Stomach (tissue), 19 donors: ENCODE measurements at places on chromosomes 5 and 9. TPM values are rescaled to one million over a fixed set of nuclear protein-coding genes. Genes with fewer than 3 reads are reported as not detected.

- DNase-seq = no peak
Measured at GRCh38 chr5:65647941-65648340, 23.1 kb downstream of the SHLD3 start.

DNA sequence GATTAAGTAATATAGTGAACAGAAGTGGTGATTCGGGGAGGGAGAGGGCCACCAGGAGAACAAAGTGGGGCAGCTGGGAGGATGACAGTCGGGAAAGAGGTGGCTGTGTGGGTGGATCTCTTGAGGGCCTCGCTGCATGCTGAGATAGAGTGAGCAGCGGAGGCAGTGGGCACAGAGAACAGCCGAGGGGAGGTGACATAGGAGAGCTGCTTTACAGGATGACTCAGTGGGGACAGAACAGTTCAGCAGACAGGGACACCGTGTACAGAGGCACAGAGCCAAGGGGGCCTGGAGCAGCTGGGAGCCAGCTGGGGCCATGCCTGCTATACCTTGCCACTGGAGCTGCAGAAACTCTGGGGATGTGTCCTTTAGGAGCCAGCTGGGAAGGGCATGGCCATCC, 273.9 kb downstream of the GADD45G start:
- peak; percentile 48 for DNase-seq

C7 gene
- 195 TPM for total RNA-seq

DNA sequence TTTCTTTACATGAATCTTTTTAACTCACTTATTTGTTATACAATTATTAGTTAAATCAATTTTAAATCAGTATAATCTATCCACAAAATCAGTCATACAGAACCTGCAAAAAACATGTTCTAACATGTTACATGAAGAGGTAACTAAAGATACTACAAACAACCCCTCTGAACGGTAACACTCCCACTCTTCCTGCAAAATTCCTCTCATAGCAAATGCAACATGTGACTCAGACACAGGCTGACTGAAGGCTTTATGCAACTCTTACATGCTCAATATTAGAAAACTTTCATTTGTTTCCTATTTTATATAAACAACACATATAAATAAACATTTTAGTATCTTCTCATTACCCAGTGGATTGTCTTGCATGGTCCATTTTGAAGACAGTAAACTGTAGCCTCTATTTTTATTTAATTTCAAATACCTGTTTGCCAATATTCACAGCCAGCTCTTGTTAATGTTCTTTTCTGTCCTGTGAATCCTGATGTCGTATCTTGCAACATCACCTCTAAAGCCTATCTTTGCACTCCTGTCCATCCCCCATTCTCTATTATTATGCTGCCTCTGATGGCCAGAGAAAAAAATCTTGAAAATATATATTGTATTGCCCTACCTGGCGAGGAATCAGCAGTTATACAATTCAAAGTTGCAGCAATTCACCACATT, 100.5 kb upstream of the CCDC152 start:
- no peak for DNase-seq

CLTA gene
- total RNA-seq = 890 TPM

- DNase-seq = no peak
Measured at GRCh38 chr9:126157826-126158587, 168.6 kb upstream of the MVB12B start.

GRCh38 chr5:143031781-143032580, 261.8 kb downstream of the ARHGAP26 start:
- no peak for DNase-seq

DNA sequence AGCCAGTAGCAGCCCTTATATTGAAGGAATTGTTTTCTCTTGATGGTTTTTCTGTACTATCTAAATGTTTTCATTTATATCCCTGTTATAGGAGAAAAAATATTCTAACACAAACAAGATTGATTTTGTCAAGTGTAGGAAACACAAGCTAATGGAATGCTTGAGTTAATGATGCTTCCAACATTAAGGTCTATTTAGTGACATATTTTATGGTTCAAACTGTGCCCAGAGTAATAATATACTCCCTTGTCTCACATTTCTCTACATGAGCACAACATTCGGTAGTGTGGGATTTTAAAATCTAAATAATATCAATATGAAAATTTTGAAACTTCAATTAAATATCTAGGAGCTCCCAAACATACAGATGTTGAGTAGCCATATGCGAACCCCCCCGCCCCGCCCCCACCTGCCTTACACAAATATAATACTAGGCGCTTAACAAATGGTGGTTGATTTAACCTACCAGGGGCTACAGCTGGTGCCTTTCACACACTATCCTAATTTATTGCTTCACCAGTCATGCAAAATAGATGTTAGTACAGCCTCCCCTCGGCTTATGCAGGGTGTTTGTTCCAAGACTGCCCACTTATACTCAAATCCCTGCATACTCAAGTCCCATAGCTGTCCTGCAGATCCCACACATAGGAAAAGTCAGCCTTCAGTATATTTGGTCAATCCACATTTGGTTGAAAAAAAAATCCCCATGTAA, 124.1 kb upstream of the ACO1 start:
- no peak for DNase-seq

GRCh38 chr9:61674465-61674864, 484.6 kb downstream of the SPATA31A7 start:
- no peak for DNase-seq

AOPEP gene
- total RNA-seq = 153 TPM

DNA sequence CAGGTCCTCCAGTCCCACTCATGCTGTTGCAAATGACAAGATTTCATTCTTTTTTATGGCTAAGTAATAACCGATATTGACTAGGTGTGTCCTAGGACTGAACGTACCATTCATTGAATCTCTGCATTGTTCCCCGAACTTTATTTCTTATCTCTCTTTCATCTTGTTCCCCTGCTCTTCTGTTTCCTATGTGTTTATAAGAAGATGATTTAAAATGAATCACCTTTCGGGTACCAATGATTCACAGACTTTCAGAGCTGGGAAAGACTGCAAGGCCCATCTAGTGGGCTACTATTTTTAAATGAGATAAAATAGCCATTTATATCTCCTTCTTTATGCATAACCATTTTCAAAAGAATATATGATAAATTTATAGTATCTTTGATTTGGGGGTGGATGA, 133.0 kb downstream of the CDH18 start:
- no peak for DNase-seq

DNA sequence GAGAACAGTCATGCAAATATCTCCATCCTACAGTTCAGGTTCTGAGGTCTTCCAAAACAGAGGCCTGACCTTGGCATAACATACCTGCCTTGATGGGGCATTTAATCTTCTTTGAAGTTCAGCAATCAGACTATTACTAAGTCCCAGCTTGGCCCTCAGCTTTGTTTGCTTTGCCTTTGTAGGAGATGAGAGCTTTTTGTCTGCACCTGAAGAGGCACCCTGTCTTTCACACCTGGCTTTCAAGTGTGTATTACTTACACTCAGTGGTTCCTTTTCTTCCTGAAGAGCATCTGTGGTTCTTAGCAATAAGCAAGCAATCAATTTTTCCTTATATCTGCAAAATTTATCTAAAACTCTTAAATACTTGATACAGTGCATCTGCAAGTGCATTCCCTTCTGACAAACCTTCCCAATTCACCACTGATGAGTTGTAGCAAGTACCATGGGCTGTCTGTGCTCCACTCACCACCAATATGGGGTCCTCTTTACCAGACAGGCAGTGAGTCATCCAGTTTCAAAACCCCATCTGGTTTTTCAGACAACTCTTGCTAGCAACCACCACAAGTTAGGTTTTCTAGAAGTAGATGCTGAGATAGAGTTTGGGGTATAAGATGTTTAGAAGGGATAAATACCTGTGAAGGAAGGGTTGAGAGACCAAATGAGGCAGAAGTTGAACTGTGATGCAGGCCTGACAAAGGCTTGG, 100.2 kb downstream of the HINT1 start:
- DNase-seq = no peak

PCDHGA11 gene
- 15.2 TPM for total RNA-seq

GRCh38 chr5:79224286-79224984, 11.5 kb upstream of the JMY start:
- no peak for DNase-seq

GRCh38 chr9:78439190-78439865, 142.4 kb downstream of the PSAT1 start:
- DNase-seq = peak; percentile 86

ASPN gene
- 179 TPM for total RNA-seq

DNA sequence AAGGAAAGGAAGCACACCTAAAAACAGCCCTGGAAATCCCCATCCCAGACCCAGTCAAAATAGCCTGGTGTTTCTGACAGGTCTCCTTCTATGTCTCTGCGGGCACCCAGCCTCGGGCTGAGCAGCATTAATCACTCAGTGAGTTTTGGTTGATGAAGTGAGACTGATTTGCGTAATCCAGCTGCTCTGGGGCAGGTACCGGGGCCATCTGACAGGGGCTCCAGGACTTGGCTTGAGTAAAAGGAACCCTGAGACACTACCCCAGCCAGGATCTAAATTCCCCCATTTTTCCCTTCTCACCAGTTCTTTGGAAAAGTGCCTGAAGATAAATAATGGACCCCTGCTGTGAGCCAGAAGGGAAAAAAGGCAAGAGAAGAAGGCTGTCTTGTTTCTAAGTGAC, 596 bp downstream of the SLC28A3 start:
- DNase-seq = no peak

GRCh38 chr5:83687124-83687619, 33.5 kb downstream of the HAPLN1 start:
- no peak for DNase-seq

DNA sequence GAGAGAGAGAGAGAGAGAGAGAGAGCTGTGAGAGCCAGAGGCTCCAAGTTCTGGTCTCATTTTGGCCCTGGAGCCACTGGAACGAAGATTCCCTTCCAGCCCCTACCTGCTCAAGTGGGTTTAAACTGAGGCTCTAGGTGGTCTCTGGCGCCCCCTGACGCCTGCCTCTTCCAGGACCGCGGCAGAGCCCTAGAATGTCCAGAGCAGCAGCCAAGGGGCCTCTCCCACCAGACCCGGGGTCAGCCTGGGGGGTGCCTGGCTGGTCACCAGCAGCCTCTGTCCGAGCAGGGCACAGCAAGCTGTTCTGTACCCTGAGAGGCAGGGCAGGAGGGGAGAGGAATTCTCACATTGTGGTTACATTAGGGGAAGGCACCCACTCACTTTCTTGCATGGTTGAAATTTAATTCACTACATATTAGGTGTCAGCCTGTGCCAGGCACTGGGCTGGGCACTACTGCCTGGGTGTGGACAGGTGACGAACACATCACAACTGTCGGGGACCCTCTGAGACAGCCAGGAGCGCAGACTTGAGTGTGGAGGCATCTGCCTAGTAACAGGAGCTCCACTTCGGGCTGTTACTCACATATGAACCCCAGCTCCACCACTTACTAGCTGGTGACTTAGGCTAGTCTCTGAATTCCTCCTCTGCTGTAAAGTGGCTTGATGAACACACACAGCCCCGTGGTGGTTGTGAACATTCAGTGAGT, 44.5 kb downstream of the AMBP start:
- DNase-seq = no peak

GRCh38 chr9:133003071-133003461, 24.6 kb downstream of the GFI1B start:
- DNase-seq = no peak

STPG3 gene
- not detected for total RNA-seq
